Immature natural killer cell (primary cell): ENCODE measurements at places on chromosomes 3 and 15.

- DNase-seq, result no peak
Measured at GRCh38 chr3:143040261-143040879, 39.0 kb downstream of the U2SURP start.

DNA sequence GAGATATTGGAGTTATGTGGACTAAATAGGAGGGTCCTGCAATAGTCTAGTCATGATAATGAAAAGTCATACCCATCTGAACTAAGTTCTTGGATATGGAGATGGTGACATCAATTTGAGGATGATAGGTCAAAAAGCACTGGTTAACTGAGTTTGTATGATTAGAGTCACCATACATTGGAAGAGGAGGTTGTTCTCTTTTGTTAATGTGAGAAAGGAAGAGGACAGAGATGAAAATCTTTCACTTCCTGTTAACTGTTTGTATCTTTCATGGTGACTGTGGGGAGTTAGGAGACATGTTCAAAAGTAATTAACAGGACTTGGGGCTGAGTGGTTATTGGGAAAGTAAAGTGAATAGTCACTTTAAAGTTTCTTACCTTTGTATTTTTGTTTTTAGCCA lies 11.1 kb downstream of the TMEM62 start:
- DNase-seq, result no peak

GRCh38 chr3:143726727-143727126 lies 121.5 kb downstream of the SLC9A9 start:
- DNase-seq, result no peak

GRCh38 chr15:43206054-43206453 lies 14.8 kb downstream of the EPB42 start:
- DNase-seq, result no peak

GRCh38 chr3:2706144-2706835 lies 403.9 kb downstream of the IL5RA start:
- DNase-seq, result no peak

DNA sequence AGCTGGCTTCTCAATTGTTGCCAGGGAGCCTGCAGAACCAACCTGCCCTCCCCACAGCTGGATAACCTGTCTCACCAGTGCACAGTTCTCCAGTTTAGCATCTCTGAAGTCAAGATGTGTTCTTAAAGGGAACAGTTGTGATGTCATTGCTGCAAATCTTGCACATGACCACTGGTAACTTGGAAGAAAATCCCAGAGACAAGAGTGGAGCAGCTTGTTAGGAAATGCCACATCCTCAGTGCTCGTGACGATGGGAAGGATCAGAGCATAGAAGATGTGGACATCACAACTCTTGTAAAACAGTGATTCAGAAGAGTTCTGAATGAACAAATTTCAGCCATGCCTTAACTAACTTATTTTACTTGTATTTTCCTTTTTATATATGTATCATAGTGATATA lies 36.1 kb upstream of the LIMD1 start:
- no peak for DNase-seq

DNA sequence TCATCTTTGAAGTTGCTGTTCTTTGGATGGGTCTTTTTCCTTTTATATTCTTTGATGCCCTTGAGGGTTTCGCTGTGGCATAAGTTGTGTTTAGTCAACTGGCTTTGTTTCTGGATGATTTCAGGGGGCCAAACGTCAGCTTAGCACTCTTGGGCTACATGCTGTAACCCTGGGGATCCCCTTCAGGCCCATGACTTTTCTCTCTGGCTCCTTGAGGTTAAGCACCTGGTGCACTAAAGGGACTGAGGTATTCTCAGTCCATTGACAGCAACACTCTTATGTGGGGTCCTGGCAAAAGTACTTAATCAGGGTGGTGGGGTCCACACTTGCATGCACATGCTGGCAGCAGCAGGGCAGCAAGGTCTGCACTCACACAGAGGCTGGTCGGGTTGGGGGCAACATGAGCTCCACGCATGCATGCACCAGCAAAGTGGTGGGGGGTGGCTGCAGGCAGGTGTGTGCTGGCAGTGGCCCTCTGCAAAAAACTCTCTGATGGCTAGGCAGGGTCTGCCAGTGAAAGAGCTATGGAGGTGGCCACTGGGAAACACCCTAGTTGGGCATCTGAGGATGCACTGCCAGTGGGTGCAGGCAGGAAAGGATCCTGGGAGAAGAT lies 38.1 kb upstream of the CD200R1L start:
- DNase-seq, result no peak

DNA sequence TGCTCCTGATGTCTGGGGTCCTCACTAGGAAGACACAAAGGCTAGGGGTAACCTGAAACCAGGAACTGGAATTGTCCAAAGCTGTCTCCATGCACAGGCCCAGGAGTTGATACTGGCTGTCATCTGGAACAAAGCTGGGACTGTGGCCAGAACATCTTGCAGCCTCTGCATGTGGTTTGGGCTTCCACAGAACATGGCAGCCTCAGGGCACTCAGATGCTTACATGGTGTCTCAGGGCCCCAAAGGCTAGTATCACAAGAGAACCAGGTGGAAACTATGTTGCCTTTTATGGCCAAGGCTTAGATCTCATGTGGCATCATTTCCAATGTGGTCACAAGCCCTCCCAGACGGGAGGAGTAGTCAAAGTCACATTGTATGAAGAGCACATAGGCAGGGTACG lies 335.2 kb upstream of the TRIM42 start:
- no peak for DNase-seq

DNA sequence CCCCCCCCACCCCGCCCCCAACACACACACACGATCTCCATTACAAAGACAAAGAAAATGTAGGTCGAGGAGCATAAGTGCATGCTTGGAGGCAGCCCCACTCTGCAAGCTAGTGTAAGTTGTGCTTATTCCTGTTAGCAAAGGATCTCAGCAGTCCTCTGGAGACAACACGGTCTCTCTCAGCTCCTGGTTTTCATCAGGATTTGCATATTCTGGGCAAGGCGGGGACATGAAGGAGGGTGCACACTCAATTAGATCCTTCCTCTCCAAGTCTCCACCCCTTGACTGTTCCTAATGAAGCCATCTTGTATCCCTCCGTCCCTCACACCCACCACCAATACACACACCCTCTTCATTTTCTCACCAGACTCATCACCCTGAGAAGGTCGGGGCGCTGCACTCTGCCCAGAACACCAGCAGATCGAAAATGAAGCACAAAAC lies 63.8 kb downstream of the MRPL46 start:
- DNase-seq, result no peak

- no peak for DNase-seq
Measured at GRCh38 chr15:67720556-67721175, 104.6 kb upstream of the SKOR1 start.

DNA sequence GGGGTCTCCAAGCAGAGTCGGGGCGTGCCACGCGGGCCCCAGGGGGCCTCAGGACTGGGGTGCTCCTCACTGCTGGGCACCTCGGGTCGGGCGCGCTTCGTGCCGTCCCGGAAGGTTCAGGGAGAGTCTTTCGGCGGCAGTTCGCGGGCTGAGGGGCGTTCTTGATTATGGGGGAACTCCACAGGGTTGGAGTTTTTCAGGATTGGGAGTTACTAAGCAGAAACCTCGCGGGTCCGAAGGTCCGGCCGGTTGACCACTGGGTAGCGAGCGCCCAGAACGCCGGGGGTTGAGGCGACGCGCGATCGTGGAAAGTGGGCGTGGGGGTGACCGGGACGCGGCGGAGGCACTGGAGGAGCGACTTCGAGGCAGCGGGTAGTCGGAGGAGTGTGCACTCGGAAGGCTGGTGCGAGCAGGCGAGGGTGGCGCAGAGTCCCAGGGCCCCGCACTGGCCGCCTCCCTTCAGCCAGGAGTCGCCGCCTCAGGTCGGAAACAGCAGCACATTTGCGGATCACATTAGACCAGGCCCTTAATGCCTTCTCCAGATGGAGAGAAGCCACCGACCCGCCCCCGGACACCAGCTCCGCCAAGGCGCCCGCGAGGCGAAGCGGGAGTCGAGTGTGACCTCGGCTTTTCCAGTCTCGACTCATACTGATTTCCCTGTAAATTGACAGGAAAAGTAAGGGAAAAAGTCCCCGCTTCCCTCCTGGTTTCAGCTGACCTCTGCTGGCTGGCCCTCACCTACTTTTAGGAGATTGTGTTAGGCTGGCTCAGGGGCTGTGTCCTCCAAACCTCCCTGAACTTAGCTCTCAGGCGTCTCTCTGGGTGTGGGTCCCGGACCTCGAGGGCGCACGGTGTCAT lies 685 bp downstream of the ADAMTSL3 start:
- no peak for DNase-seq

DNA sequence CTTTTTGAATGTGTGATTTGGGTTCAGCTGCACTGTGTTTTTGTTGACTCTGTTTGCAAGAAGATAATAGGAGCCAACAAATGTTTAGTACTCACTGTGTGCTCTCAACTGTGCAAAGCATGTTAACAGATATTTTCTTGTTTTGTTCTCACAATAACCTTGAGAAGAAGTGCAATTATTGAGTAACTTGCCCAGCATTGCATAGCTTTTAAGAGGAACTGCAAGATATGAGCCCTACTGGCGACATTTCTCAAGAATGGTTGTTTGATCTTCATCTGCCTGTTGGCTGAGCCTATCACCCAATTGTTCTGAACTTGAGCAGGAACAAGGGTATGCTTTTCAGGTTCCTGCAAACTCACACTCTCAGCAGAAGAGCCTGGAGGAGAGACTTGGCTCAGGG lies 43.4 kb upstream of the AGBL1 start:
- no peak for DNase-seq

GRCh38 chr3:54939557-54940300 lies 11.9 kb upstream of the LRTM1 start:
- no peak for DNase-seq

GRCh38 chr15:44207643-44208042 lies 12.6 kb upstream of the FRMD5 start:
- DNase-seq, result no peak

DNA sequence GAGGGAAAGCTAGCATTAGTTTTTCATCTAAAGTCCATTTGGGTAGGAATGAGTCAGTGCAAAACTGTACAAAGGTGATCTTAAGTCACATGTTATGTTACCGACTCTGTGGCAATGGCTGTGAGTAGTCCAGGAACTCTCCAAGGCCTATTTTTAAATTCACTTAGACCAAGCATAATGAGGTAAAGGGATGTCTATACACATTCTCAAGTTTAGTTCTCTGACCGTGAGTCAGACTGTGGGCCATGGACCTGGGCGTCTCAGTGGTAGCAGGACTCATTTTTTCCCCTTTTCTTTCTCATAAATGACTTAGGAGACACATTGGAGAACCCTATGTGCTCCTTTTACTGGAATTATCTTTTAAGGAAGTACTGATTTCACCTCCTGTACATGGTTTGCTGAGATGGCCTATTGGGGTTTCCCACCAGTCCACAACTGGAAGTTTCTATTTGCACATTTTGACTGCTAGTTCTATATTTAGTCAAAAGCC lies 488.7 kb upstream of the TPRG1 start:
- no peak for DNase-seq

DNA sequence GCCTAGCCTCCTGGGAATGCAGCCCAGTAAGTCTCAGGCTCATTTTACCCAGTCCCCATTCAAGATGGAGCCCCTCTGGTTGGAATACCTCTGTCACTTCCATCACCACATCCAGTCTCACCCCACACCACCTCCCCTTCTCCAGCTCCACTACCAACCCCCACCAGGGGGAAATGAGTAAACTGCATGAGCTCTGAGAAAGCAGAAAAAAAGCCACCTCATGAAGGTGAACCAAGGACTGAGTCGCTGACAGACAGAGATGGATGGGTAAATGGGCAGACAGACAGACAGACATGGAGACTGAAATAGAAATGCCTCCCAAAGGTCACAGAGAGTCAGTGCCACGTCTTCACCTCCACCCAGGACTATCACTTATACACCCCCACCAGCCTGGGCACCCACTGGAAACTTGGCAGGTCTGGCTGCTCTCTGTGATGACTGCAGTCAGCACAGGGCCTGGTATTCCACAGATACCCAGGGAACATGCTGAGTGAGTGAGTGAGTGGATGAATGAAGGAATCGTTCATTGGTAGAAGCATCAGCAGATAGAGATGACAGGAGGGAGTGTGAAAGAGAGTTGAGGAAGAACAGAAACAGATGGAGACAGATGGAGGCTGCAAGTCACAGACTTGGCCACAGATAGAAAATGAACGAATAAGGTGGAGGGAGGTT lies 4.9 kb upstream of the LOXL1 start:
- no peak for DNase-seq
